ENCODE measurements at places on chromosomes 2 and 18.

- no peak for DNase-seq
Measured at GRCh38 chr2:96252526-96252925, 13.3 kb downstream of the TMEM127 start.

DNA sequence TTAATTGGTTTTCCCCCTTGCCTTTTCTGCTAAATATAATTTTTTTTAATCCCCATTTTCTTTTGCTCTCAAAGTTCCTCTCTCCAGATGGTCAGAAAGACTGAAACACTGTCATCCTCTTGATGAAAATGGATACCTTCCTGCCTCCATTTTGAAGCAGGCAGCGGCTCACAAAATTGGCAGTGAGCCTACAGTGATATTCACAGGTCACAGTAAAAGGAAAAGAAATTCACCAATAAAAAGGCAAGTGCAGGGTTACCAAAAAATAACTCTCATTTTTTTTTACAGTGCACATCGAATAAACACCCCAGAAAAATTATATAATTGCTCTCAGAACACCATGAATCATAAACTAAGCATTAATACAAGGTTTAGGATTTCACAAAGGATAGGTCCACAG, 307.5 kb downstream of the TCF4 start:
- no peak for DNase-seq

GRCh38 chr18:35577045-35577848, 4.3 kb upstream of the GALNT1 start:
- no peak for DNase-seq

- DNase-seq: no peak
Measured at GRCh38 chr2:224111576-224111975, 72.5 kb upstream of the SERPINE2 start.

GRCh38 chr2:223005496-223005895, 46.5 kb upstream of the KCNE4 start:
- no peak for DNase-seq

DNA sequence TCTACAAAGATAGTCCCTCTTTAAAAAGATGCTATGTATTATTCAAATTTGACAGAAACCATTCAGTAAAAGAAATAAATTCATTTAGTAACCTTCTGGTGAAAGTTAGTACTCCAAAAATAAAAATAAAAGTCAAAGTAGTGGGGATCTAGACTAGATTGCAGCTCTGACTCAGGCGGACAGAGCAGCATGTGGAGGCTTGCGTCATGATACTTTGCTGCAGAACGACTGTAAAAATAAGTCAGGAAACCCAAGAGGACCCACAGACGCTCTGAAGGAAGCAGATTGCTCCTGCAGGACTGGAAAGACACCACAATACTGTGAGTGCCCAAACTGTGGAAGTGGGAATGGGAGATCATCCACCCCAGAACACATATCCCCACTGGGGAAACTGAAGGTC, 301.9 kb downstream of the RIT2 start:
- no peak for DNase-seq

DNA sequence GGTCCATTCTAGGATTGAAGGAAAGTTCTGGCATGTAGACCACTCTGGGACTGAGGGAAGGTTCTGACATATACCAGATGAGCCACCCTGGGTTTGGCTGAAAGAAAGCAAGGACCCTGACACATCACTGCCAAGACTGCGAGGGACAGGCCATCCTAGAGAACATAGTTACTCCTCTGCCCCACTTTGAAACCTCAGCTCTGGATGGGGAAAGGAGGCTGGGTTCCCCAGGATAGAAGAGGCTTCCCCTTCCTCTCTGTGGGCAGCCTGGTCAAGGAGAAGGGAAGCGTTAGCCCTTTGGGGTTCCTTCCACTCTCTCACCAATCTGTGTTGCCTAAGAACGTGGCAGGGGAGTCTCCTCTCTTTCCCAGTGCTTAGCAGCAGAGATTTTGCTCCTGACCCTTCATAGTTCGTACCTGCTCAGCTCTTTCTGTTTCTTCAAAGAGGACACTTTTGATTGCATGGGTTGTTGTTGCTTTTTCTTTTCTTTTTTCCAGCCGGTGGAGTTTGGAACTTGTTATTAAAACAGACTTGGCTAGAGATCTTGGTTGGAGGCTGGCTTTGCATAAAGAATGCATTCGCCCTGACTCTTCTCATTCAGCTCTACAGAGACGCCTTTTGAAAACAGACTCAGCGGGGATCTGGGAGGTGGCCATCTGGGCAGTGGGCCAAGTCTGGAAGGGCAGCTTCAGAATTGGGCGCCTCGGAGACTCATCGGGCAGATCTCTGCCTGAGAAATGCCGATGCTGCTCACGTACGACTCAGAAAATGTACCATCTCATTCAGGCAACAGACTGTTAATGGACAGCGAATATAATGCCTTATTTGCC, 166.1 kb downstream of the CLIP4 start:
- no peak for DNase-seq

DNA sequence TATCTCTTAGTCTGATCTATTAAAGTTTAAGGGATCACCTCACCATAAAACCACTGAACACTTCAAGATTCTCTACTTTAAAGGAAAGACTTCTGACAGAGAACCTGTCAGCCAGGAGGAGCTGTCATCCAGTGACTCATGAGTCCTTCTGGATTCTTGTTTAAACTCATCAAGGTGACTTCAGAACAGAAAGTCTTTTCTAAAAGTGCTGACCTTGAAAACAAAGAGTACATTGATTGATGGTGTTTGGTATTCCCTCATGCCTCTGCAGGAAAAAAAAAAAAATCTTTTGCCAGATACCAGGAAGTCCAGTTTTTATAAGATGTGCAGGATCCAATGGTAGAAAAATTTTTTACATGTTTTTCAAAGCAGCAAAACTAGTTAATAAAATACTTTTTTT, 12.3 kb downstream of the DSG2 start:
- no peak for DNase-seq

DNA sequence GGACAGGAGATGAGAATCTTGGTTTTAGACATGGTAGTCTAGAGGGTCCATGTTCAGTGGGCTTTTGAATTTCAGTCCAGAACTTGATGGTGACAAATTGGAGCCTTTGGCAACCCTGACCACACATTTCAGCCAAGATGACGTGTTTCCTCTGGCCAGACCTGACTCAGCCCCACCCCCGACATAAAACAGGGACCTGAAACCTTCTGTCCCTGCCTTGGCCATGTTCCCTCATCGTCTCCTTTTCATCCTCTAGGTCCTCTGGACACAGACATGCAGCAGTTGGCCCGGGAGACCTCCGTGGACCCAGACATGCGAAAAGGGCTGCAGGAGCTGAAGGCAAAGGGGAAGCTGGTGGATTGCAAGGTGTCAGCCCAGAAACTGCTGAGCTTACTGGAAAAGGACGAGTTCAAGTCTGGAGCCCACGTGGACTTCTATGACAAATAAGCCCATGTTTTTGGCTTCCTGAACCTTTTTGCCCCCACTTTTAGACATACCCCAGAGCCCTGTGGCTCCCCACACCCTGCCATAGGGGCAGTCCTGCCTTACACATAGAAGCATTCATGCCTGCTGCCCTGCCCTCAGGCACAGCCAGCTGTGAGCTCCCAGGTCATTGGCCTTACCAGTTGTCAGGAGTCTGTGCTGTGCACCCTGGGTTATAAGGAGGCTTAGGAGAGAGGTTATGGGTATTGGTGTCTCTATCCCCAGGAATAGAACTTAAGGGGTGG, 4.0 kb downstream of the SPR start:
- DNase-seq: no peak

GRCh38 chr2:98093146-98093545, 6.2 kb downstream of the VWA3B start:
- DNase-seq: no peak

- DNase-seq: no peak
Measured at GRCh38 chr2:36393738-36394256, 38.2 kb downstream of the CRIM1 start.

- DNase-seq: no peak
Measured at GRCh38 chr2:146666340-146666739, 1178.5 kb upstream of the ACVR2A start.

DNA sequence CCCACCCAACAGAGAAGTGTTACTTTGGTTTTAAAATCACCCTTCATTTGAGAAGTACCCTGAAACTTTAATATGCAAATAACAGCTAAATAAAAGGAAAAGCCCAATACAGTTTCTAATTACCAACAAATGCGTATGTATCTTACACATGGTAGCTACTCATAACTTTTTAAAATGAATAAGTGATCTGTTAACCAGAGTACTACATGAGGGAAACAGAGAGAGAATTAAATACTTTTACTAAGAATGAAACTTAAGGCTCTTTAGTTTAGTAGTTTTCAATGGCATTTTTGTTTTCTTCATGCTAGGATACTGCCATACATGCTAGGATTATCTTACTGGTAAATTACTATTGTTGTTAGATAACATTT, 39.1 kb upstream of the NABP1 start:
- no peak for DNase-seq

GRCh38 chr2:201470821-201471731, 19.5 kb downstream of the STRADB start:
- no peak for DNase-seq

- DNase-seq: no peak
Measured at GRCh38 chr2:218482651-218483050, 63.7 kb downstream of the VIL1 start.

- DNase-seq: no peak
Measured at GRCh38 chr18:48715711-48716361, 177.0 kb downstream of the CTIF start.

GRCh38 chr2:238558456-238559099, 131.9 kb downstream of the ASB1 start:
- no peak for DNase-seq

DNA sequence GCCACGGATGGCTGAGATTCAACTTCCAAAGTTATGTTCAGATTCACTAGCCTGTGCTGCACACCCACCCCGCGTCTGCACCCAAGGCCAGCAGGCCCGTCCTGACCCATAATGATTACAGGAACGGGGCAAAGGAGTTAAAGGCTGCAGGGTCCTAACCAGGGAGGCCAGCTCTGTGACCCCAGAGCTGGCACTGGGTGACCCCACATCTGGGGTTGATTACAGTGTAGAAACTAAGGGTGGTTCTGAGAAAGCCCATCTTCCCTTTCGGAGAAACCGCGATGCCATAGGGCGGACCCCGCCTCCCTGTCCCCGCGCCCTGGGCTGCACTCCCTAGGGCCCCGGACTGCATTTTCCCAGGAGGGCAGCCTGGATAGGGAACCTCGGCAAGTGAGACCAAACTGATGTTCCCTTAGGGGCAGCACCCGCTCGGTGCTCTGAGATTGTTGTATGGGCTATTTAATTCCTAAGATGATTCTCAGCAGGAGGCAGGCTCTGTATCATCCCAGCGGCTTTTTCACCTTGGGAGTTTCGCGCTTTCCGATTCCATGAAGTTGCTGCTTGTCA, 2.2 kb upstream of the GPR148 start:
- no peak for DNase-seq

DNA sequence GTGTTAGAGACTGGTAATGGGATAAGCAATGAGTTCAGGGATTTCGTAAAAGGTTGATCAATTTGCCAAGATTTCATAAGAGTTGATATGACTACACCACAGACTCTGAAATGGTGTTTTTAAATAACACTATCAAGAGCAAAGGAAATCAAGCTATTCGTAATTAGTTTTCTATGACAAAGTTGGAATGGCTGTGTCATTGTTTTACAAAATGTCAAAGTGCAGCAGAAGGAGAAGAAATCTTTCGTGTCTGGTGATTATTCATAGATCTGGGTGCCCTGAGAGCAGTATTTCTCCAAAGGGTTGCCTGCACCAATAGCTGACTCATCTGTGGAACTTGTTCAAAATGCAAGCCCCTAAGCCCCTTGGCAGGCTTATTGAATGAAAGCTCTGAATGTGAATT, 70.1 kb downstream of the NABP1 start:
- DNase-seq: no peak

GRCh38 chr2:10931710-10932255, 20.0 kb downstream of the KCNF1 start:
- no peak for DNase-seq

GRCh38 chr2:13067508-13067907, 350.8 kb downstream of the TRIB2 start:
- no peak for DNase-seq

DNA sequence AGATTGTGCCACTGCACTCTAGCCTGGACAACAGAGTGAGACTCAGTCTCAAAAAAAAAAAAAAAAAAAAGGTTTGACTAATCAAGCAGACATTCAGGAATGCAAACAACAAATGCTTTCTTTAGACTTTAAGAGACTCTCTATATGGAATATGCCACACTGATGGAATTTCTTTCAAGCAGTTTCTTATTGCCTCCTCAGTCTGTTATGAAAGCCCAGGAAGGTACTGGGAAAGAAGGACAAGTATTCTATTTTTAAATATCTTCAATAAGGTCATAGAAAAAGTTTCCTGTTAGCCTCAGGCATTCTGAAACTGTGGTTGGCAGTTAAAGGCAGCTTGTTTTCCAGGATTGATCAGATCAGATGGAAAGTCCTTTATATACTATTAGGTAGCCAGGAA, 241.6 kb downstream of the PIK3C3 start:
- DNase-seq: no peak

DNA sequence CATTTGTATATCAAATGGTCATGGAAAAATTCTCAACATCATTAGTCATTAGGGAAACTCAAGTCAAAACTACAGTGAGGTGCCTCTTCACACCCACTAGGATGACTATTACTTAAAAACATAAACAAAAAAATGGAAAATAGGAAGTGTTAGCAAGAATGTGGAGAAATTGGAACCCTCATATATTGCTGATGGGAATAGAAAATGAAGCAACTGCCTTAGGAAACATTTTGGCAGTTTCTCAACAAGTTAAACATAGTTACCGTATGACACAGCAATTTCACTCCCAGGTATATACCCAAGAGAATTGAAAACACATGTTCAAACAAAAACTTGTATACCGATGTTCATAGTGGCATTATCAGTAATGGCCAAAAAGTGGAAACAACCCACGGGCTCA, 18.1 kb upstream of the CYP26B1 start:
- DNase-seq: no peak

DNA sequence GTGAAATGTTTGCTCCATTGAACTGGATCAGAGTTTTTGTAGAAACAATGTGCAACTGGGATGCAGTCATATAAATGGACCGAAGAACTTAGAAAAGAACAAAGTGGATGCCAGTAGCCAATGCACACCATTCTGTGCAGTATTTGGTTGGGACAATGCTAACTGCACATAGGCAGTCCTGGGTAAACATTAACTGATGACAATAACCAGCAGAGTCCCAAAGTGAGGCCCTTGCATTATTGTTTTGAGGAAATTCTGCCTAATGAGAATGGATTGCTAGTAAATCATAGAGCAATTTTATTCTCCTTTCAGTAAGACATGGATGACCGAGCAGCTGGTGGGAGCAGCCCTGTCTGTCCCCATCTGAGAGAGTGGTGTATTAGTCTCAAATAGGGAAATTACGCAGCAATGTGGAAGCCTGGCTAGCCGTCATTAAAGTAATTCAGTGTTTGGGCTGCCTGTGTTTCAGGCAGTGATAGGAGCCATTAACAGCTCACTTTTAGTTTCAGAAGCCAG, 94.9 kb downstream of the KCTD1 start:
- DNase-seq: no peak

Data from activated CD4-positive, alpha-beta T cell treated with anti-CD3 and anti-CD28 coated beads for 24 hours (primary cell).